ENCODE measurements at places on chromosomes 1 and 21. TPM values are rescaled to one million over a fixed set of nuclear protein-coding genes. Genes with fewer than 3 reads are reported as not detected.

DNA sequence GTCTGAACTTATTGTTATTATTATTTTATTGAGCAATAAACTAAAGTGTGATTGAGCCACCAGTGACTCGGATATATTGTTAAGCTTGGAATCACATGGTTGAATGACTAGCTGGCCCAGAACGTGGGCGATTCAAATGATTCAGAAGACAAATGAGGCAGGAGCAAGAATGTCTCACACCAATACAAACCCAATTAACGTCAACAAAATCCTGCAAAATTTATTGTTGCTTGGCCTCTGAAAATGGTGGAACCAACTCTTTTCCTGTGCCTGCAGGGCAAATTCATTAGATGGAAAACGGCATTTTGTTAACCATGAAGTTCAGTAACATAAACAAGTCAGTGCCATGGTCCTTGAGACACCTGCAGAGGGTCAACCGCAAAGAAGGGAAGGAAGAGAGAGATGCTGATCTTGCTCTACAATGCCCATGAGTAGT, 482.0 kb downstream of the SETD4 start:
- DNase-seq = no peak

AADACL4 gene
- total RNA-seq = not detected

GRCh38 chr1:54112705-54113368, 40.0 kb downstream of the CDCP2 start:
- DNase-seq = no peak

DNA sequence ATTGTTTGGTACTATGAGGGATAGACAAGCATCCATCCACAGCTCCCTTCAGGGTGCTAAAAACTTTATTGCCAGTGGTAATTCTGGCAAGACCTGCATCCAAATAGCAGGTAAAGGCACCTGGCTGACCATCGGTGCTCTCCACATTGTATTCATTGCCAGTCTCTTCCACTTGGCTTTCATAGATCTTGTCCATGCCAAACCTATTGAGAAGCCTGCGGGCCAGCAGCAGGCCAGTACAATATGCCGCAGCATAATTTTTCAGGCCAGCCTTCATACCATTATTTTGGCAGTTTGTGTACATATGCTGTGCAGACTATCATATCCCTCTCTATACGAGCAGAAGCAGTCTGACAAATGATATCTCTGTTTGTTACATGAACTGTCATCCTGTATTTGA, 70.2 kb downstream of the SWT1 start:
- DNase-seq = no peak

DNA sequence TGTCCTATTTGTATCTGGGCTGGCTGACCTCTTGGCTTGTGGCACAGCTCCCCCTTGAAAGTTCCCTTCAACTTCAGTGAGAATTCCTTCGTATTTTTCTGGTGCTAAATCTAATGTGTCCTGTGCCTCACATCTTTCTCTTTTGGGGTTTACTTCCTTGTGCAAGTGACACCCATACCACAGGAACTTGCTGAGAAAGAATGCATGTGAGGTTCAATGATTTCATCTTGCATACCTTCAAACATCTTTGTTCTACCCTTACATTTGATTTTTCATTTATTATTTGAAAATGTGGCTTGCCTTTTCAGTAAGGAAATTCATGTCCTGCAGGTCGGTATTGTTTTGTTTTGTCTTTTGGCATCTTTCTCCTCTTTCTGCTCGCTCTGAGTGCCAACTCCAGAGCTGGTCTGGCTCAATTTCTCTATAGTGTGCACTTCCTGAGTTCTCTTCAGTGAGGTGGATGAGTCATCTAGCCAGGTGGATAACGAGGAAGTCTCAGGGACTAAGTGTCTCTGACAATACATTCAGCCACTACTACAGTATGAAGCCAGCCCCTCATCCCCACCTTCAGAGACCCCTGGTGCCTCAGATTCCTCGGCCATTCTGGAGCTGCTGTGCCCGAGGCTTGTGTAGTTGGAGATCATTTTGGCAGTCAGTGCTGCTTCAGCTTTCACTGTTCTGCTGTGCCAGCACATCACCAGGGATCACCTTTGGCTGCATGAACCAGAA, 59.5 kb downstream of the RIPK4 start:
- no peak for DNase-seq

DNA sequence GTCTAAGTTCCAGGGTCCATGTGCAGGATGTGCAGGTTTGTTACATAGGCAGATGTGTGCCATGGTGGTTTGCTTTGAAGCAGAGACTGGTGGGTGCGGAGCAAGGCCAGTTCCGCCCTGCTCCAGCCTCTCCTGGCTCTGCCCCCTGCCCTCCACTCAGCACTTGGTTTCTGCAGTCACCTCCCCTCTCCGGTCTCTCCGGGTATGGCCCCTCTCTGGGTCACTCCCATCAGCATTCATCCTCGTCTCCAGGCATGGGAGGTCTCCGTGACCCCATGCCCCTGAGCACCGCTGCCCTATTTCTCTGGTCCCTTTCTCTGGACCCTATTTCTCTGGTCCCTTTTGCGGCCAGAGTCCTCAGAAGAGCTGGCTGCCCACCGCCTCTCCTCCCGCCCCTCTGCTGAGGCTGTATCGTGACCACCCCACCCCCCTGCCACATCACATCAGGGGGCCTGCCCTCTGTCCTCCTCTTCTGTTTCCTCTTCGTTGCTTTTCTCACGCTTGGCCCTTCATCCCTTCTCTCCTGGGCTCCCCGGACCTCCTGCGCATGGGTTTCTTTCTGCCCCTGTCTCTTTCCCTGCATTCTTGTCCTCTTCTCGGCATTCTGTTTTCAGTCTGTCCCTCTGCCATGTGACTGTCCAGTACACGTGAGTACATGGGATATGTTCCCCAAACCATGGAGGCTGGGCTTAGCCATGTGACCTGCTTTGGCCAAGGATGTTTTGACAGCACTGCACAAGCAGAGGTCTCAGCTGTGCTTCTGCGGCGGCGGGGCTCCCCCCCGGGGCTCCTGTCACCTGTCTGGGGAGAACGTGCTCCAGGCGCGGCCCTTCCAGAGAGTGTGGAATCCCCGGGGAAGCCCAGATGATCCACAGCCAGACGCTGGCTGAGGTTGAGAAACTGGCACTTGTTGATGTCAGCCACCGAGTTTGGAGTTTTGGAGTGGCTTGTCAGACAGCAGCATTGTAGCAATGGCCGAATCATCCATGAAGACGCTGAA, 54.4 kb upstream of the C1orf174 start:
- DNase-seq = no peak

DNA sequence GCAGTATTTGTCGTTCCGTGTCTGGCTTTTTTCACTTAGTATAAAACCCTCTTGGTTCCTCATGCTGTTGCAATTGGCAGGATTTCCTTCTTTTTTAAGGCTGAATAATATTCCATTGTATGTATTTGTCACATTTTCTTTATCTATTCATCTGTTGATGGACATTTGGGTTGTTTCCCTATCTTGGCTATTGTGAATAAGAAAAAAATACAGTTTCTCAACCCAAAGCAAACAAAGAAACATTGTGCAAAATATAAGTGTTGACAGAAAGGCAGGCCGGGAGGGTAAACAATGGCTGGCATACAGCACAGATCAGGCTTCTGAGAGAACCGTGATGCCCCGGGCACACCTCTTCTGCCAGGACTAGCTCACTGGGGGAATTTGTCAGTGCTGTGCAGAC, 26.9 kb downstream of the NENF start:
- DNase-seq = no peak

GRCh38 chr1:2239013-2239370, 10.9 kb downstream of the SKI start:
- DNase-seq = no peak

GRCh38 chr21:45029298-45029947, 45.0 kb upstream of the ADARB1 start:
- peak; percentile 81 for DNase-seq

DNA sequence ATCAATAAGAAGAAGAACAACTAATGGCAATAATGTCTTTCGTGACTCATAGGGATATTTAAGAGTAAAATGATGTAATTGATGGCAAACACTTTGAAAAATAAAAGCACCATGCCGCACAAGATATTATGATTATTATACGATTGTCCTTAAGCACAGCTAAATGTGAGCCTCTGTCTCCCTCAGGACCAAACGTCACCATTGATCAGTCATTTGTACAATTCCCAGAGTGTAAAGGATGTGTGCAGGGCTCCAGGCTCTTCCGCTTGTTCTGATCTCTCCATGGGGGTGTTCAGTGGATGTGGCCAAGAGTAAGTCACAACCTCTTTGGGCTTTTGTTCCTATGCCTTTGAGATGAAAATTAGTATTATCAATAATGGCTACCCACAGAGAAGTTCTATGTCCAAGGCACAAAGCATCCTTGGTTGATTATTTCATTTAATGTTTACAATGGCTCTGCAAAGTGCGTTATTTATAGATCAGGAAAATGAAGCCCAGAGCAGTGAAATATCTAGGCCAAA, 17.7 kb upstream of the C1orf87 start:
- no peak for DNase-seq

GRCh38 chr1:11792106-11792505, 13.7 kb downstream of the MTHFR start:
- no peak for DNase-seq

DNA sequence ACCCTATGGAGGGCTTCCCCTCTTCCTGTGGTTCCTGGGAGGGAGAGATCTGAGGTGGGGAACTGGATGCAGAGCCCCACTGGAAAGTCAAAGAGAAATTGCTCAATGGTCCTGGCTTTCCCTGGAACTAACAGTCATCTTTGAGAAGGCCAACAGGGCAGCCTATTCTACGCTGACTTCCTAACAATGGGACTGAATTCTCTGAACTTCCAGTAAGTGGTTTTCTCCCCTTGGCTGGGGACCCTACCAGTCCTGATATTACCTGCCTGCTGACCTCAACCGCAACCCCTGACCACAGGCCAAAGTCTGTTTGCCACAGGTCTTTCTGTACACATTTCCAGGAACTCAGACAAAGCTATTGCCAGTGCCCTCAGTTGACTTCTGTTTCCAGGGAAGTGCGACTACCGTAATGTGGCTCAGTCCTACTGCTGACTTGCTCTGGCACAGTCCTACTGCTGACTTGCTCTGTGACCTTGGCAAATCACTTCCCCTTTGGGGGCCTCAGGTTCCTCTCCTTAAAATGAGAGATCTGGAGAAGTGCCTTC, 55.3 kb downstream of the C8B start:
- DNase-seq = no peak

DNA sequence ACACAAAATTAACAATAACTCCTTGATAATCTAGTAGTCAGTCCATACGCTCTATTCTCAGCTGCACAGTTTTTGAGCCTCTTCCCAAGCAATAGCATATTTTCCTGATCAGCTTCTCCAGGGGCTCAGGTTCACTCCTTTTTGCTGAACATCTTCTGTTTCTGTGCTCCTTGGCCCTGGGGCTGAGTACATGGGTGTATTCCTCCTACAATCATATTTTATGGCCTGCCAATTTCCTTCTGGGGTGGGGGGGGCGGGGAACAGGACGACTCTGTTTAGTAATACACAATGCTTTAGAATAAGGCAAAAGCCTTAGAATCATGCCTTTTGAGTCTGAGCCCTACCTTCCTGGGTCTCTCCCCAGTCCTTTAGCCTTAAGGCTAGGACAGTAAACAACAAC, 8.5 kb downstream of the CLDN19 start:
- no peak for DNase-seq

DNA sequence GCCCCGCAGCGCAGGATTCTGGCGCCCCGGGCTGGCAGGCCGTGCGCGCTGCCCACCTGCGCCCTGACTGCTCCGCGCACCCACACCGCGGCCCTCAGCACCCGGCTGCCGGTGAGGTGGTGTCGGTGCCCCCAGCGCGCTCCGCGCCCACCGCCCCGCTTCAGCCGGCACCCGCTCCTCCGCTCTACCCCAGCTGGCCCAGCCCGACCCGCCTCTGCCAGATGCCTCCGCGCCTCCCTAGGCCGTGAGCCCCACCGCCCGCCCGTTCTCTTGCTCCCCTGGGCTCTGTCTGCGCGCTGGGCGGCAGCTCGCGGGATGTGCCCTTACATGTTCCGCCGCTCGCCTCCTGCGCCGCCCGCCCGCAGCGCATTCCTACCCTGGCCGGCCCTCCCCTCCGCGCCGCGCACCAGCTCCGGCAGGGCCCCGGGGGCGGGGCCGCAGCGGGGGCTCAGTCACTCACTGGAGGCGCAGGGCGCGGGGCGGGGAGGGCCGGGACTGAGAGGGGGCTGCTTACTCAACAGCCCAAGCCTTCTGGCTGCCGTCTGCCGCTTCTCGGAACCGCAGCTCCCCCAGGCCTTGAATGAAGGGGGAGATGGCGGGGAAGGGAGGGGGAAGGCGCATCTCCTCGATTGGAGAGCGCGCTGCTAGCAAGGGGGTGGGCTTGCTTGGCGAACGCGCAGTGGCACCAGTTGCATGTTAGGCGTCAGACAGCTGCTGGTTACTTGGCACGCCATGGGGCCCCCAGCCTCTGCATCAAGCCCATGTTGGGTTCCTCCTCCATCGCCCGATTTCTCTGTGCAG, at the start of gene PHLDA3:
TSS of gene PHLDA3 (minus strand) at position 345 of the 801 bp plus-strand sequence. CDS start 402 bp downstream, outside the sequence.
- DNase-seq = peak; percentile 94

DNA sequence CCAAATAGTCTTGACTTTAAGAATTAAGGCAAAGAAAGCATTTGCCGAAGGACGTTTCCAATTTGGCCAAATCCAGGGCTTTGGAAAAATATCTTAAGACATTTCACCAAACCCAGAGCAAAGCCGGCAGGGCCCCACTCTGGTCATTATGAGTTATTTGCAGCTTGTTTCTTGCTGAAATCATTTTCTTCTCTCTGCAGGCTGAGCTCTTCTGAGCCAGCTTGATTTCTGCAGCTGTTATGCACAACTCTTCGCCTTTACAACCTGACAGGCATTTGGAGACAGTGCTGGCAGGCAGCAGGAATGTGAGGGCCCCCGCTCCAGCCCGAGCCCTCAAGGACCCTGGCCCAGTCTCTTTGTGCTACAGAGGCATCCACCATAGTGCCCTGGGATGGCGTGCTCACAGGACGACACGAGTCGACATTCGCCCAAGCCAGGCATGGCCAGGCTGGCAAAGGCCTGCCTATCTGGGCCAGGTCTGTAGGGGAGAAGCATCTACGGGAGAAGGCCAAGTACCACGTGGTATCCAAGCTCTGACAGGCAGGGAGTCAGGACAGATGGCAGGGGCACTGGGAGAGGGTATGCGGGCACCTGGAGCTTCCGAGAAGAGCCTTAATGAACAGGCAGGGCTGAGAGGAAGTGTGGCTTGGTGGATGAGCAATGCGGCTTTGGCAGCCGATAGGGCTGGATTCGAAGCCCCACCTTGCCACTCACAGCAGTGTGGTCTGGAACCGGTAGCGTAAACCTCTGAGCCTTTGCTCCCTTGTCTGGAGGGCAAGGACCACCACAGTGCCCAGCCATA, 32.3 kb downstream of the SYF2 start:
- no peak for DNase-seq

DNA sequence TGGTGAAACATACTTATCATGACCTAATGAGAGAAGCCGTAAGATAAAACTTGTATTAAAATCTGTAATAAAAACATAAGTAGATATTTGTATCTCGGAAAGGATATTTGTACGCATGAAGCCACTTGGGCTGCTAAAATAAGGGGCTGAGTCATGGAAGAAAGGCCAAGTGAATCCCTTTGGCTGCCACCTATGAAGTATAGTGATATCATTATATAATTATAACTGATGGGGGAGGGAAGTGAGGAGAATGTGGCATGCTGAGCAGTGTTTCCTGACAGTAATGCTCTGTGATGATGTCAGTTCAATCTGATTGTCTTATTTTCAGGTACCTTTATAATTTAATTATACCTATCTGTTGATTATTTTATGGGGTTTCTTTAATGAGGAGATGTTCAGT, 13.6 kb downstream of the RWDD3 start:
- DNase-seq = no peak

All from psoas muscle (tissue), 8 donors.